ENCODE measurements at places on chromosomes 3 and 15.

DNA sequence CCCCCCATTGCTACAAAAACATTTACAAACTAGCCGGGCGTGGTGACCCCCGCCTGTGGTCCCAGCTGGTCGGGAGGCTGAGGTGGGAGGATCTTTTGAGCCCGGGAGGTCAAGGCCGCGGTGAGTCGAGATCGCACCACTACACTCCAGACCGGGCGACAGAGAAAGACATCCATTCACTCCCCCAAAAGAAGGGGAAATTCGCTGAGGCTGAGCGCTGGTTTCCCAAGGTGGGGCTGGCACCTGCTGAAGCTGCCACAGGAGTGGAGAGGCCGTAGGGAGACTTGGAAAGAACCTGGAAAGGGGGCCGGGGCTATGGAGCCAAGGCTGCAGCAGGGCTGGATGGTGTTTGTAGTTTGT lies 732 bp upstream of the CRTC3 start:
- DNase-seq: no peak

GRCh38 chr3:187705164-187705563 lies 2.8 kb upstream of the RTP2 start:
- no peak for DNase-seq

- DNase-seq: no peak
Observed at GRCh38 chr3:189684317-189684716, 53.1 kb downstream of the TP63 start.

DNA sequence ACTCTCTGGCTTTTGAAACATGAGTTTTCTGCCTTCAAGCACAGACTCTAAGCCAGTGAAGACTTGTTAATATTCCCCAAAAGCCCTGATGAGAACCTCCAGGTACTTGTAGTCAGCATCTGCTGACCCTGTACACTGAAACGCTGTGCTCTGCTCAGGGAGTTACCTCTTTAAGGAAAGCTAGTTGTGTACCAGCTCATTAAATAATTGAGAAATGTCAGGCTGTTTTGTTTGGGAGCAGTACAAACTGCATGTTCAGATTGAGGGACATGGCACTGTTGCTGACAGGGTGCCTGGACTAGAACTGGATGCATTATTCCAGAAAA lies 21.7 kb downstream of the UPK1B start:
- no peak for DNase-seq

DNA sequence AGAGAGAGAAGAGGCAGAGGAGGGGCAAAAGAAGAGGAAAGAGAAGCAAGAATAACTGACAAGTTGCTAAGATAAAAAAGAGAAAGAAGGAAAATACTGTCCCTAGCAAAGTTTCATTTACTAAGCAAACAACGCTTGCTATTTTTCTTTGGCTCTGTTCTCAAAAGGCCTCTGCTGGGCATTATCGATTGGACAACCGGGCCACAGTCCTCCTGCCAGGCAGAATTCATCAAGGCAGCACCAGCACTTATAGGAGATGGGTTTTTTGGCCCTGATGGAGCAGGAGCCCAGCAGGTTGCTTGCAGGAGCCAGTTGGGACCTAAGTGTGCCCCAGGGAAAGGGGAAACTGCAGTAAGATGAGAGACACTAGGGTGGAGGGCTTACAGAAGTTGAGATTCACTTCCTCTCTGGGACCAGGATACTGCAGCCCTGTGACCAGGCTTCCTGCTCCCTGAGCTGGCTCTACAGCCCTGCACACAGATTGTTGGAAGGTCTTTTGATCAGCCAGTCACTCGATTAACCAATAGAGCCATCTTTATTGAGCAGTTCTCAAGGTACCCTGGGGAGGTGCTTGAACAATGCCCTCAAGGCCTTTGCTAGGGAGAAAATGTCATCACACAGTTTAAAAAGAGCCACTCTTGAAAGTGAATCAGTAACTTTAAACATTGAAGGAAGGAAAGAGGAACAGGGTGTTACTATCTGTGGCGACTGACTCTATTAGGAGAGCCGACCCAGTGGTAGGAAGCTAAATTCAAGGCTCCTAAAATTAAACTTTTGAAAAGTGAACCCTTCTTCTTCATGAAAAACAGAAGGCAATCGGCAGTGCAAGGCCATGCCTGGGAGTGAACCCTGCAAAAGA lies 28.8 kb upstream of the GLCE start:
- DNase-seq: no peak

DNA sequence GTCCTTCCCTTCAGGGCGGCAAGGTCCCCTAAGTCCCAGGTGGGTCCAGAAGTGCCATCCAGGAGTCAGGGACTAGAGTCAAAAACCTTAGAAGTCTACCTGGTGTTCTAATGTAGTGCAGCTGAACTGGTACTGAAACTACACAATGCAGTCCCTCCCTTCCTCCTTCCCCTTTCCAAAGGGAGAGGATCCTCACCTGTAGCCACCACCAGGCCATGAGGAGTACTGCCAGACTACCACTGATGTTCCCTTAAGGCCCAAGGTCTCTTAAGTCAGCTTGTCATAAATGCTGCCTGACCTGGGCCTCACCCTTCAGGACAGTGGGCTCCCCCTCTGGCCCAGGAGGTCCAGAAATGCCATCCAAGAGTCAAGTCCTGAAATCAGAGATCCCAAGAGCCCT lies 98.9 kb downstream of the ULK4 start:
- no peak for DNase-seq

DNA sequence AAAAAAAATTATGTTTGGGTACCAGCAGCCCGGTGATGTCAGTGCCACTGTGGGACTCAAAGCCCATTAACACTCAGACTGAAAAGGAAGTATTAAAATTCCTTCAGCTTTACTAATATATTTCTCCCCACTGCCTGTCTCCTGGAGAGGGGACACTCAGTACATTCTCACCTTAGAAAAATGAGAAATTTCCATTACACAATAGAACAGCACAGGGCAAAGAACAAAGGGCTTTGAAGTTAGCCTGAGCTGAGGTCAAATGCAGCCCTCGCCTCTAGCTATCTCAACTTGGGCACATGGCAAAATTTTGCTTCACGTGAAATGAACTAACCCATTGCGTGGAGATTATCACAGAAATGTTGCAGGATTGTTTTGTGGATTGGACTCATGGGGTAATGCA lies 80.8 kb downstream of the RARB start:
- no peak for DNase-seq

- peak; percentile 79 for DNase-seq
Observed at GRCh38 chr3:56976651-56977560, 83.6 kb upstream of the SPATA12 start.

DNA sequence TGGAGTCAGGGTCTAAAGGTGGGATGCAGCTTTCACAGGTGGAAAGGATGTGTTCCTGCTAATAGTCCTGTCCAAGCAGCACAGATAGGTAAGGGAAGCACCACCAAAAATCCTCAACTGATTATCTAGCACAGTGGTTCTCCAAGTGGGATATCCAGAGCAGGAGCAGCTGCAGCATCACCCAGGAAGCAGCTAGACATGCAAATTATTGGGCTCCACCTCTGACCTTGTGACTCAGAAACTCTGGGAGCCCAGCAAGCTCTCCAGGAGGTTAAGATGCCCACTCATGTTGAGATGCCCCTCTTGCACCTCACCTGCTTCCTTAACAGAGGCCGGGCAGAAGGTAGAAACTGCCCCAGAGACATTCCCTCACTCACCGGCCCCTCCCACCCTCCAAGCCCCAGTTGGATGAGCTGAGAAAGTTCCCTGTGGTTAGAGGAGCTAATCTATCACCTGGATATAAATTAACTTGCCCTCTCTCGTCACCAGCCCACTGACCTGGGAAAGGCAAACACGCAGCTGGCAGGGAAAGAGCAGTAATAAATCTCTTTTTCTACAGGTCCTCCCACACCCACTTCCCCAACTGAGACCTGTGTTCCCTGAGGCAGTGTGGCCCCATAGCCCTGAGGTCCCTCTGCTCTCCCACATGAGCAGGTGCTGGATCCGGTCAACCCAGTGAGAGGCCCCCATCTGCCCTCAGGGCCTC lies 39.3 kb downstream of the ADCY5 start:
- no peak for DNase-seq

DNA sequence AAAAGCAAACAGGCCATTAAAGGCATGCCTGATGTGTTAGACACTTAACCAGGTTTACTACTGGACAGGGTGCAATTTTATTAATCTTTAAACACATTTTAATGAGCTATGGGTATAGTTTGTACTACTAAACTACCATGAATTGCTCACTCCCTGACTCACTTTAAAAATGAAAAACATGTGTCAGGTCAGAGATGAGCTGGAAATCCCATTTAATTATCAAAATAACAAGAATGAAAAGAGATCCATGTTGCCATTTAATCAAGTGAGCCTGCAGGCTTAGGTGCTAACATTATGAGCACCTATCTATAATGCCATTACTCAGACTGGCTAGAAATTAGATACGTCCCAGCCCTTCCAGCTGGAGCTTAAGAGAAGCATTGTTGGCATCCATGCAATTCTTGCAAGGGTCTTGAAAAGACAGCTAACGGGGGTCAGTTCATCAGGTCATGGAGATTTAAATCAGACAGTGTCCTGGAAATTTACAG lies 224.4 kb downstream of the THRB start:
- no peak for DNase-seq

DNA sequence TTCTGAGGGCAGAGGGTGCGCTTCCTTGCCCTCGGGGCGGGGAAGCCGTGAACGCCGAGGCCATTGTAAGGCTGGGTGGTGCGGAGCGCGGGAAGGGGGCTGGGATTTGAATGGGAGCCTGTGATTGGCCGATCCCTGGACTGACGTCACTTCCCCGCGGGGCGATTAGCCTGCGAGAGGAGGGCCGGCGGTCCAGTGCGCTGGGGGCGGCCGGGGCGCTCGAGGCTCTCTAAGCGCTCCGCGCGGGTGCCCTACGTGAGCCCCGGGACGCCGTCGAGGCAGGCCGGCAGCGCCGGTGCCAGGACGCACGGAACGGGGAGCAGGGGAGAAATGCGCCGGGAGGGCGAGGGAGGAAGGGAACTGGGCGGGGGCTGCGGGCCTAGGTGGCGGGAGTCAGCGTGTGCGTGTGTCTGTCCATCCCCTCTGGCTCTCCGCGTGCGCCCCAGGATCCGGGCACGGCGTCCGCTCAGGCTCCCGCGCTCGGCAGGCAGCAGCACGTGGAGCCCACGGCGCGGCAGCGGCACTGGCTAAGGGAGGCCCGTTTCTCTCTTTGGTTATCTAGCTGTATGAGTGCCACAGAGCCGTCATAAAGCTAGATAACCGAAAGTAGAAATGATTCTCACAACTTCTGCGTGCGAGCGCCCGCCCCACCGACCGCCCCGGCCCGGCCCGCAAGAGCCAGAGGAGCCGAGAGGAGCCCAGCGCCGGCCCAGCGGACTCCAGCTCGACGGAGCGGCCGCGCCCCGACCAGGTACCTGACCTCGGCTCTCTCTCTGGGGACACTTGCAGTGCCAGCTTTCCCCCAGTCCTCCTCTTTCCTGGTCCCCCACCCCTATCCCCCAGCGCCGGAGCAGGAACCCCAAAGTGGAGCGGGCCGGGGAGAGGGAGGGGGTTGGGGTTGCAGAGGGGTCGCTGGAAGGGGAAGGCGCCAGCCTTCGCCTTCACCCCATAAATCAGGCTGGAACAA lies 33.1 kb upstream of the POLG start:
- no peak for DNase-seq

GRCh38 chr3:52150357-52150756 lies 3.9 kb downstream of the POC1A start:
- DNase-seq: no peak

DNA sequence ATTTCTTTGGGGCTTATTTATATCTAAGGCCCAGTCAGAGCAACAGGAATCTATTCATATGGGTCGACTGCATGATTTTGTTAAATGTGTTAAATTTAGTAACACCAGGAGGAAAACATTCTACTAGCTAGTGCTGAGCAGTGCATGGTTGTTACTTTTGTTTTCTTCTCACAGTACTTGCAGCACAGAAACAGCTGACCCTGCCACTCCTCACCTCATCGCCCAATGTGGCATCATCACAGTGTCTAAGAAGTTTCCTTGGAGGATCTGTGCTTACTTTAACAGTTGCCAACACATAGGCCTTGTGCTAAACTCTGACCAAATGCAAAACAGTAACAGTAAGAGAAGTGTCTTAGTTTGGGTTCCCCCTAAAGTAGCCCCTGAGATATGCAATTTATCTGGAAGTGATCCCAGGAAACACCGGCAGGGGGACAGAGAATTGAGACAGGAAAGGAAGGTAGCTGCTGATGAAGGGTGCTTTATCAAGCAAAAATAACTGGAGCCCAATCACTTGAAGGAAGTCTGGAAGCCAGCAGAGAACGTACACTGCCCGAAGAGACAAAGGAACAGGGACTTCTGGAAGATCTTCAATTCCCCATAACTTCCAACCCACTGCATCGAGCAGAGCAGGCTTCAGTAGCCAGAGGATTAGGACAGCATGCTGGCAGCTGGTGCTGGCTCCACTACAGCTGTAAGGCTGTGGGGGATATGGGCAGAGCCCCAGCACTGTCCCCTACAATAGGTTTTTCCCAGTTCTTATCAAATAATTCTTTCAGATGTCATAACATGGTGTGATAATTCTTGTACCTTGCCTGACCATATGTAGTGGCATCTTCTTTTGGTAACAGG lies 36.0 kb upstream of the ULK4 start:
- DNase-seq: no peak

DNA sequence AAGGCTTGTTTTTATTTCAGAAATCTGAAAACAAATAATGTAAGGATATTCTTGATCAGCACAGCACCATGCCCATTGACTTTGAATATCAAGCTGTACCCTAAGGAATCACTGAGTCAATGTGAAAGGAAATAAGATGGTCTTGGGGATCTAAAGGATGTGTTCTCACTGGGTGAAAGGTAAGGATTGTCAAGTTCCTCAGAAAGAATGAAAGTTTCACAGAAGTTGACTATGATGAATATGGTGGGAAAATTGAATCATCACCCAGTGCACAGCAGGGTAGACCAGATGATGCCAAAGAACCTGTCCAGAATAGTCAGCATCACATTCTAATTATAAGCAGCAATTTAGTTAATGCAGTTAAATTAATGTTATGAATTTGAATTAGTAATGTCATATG lies 16.2 kb downstream of the ERC2 start:
- no peak for DNase-seq

- no peak for DNase-seq
Observed at GRCh38 chr3:16449369-16449768, 64.1 kb downstream of the RFTN1 start.

GRCh38 chr15:40115670-40116093 lies 7.0 kb upstream of the BMF start:
- DNase-seq: no peak

DNA sequence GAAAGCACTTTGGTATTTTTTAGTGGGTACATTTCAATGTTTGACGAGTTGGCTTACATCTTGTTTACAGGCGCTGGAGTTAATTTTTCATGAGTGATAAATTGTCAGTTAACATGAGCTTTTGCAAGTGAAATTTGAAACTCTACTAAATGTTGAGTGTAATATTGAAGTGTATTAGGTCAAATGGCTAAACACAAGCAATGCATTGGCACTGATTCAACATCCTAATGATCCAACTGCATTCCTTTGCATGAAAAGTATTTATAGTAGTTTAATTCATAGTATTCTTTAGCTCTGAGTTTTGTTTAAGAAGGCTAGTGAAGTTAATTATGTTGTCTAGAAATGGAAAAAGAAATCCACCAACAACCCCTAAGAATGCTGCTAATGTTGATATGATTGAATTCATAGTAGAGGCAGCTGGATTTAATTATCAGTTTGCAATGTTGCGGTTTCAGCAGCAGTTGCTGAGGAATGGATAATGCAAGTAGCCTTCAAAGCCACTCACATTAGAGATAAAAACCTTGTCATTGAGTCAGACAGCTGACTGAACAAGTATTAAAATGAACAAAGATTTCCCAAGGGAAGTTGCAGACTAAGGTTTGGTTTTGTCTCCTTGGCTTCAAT lies 245.6 kb upstream of the GOLIM4 start:
- DNase-seq: no peak

GRCh38 chr3:99868311-99868646 lies 50.6 kb downstream of the CMSS1 start:
- DNase-seq: no peak
